Caudate nucleus (tissue), 63 donors: ENCODE measurements at places on chromosomes 1 and 21.

DNA sequence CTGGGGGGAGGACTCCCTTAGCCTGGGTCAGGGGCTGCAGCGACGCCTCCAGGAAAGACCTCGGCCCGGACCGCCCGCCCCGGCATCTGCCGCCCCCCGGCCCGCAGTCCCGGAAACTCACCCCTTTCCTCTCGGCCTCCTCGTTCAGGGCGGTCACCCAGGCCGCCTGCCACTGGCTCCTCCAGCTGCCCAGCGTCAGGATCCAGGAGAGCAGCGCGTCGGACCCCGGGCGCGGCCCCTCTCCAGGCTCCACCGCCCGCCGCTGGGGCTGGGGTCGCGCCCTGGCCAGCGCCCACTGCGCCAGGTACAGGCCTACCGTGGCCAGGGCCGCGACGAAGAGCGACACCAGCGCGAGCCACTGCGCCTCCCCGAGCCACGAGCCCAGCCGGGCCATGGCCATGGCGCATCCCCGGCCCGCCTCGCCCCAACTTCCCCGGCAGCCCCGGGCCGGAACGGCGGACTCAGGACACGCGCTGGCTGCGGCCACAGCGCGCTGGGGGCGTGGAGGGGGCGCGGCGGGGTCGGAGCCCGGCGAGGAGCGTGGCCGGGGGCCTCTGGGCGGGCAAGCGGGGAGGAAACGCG, 478 bp downstream of the C2CD2 start:
- DNase-seq = no peak

- no peak for DNase-seq
These were observed 52.9 kb downstream of the MATN1 start for GRCh38 chr1:30670240-30671060.

- no peak for DNase-seq
These were observed 57.4 kb upstream of the NRIP1 start for GRCh38 chr21:15122241-15122640.

- DNase-seq = no peak
These were observed 301.6 kb downstream of the RWDD3 start for GRCh38 chr1:95535614-95536013.

DNA sequence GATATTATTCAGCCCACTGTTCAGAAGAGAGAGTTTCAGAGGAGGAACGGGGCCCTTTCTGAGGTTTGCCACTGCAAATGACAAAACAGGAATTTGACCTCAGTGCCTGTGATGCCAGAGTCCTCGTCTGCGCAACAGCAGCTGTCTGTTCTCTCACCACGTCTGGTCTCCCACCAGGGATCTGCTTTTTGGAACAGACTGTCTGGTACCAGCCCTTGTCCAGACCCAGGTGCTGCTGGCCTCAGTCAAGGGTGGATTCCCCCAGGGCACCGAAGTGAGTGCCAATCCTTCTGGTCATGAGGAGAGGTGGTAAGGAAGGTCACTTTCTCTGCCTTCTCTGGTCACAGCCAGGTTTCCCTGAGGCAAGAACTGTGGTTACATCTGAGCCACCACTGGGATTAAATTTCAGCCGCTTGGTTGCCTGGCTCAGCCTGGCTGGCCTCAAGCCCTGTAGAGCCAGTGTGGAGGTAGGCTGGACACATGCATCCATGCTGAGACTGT, 2.3 kb upstream of the BCAN start:
- no peak for DNase-seq

GRCh38 chr21:39085843-39086405, 97.3 kb downstream of the PSMG1 start:
- no peak for DNase-seq
